ENCODE measurements at places on chromosomes 1 and 21.

DNA sequence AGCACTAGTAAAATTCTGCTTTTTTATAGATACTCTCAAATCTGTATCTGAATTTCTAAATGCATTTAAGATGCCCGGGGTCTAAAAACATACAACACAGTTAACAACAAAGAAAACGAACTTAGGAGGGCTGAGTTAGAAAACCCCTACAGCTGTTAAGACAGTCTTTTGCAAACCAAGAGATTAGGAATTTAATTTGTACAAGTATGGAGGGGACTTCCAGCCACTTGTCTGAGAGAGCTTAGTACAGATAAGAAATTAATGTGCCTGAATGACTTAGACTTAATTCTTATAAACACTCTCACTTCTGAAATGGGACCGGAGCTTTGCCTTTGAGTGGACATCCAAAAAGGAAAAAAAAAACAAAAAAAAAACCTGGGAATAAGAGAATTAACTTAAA, 61.6 kb downstream of the SMYD3 start:
- no peak for DNase-seq

DNA sequence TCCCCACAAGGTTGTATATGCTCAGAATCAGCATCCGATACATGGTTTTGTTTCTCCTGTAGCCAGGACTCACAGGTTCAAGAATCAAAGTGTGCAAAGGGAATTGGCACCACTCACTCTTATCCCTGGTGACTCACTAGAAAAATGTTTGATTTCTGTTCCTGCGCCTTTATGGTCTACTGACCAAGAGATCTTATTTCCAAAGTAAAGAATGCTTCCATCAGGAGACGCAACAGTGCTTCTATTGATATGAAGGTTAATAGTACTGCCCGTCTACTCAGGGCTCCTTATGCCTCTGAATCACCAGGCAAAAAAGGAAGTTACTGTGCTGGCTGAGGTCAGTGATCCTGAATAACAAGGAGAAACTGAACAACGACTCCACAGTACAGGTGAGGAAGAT, 1392.0 kb upstream of the PRMT6 start:
- DNase-seq = no peak

DNA sequence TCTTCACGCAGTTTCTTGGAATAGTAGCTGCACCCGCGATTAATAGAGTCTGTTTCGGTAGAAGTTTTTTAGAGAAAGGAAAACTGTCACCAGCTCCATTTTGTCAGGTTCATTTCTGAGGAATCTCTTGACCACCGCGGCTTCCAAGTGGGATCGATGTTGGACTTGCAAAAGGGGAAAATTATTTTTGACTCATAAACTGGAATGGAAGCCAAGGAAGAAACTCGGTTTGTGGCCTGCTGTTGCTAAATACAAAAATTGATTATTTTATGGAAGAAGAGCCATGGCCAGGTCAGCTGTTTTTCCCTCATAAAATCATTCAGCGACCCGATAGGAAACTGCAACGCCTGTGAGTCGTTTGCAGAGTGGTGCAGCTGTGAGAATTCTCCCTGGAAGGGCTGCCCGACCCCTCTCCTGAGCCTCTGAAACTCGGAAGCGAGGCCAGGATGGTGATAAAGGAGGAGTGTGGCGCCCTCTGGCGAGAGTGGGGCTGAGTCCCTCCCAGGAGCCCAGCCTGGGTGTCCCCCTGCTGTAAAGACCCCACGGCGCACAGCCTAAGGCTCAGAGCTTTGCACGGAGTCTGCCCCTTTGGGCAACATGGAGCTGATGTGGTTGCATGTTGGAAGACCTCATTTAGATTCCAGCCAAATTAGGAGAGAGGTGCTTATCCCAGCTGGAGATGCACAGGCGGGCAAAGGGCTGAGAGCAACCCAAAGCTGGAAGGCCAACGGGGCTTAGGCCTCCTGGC, 83.6 kb upstream of the SLC25A33 start:
- DNase-seq = peak; percentile 57

- no peak for DNase-seq
These were observed 95.9 kb downstream of the RASAL2 start for GRCh38 chr1:178189814-178190213.

DNA sequence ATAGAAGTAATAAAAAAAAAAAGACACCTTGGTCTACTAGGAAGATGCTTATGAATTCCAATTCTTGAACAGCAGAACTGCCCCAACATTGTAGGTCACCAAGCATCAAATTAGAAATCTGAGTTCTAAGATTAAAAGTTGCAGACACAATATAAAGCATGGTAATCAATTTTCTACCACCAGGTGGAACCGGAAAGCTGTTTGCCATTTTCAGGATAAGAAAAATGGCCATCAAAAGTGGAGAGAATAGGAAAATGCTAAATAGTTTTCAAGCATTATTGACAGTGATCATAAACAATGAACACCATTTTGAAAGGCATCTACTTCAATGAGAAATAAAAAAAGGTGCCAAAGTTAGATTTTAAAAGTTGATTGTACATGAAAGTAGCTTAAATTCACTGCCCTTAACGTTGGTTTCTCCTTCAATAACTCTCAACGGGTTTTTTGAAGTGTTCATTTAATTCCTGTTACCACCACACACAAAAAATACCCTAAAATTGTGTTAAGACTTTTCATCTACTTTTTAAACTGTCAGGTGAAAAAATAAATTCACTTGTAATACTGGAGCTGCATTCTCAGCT, 252.9 kb downstream of the KCNT2 start:
- no peak for DNase-seq

DNA sequence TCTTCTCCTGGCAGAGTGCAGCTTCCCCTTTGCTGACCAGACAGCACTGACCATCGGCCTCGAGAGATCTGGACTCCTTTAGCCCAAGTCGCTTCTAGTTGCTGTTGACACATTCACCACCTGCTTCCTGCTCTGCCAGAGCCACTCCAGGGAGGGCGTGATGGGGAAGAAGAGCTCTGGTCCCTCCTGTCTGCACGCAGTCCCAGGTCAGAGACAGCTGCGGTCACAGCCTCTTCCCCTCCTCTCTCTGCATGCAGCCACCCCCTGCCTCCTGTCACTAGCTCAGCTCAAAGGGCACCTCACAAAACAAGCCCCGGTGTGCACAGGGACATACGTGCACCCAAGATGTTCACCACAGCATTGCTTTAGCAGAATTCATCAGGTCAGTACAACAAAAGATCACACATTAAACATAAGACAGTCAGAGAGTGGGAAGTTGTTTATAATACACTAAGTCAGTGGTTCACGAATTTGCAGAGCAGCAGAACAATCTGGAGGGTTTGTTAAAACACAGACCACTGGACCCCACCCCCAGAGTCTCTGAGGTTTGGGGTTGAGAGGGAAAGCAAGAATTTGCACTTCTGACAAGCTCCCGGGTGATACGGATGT, 132.9 kb downstream of the SYF2 start:
- DNase-seq = no peak

DNA sequence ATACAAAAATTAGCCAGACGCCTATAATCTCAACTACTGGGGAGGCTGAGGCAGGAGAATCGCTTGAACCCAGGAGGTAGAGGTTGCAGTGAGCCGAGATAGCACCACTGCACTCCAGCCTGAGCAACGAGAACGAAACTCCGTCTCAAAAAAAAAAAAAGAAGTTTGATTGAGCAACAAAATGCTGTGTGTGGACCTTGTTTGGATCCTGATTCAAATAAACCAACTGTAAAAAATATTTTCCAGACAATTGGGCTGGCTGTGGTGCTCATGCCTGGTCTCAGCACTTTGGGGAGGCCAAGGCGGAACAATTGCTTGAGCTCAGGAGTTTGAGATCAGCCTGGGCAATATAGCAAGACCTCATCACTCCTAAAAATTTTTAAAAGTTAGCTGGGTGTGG, 16.8 kb downstream of the PTAFR start:
- DNase-seq = no peak
